Stimulated activated naive CD8-positive, alpha-beta T cell treated with anti-CD3 and anti-CD28 coated beads, Interleukin-15, amount 100 ng/mL, for 72 hours (primary cell): ENCODE measurements at places on chromosomes 6 and 20.

- no peak for DNase-seq
Observed at GRCh38 chr20:61789329-61789728, 276.4 kb downstream of the TAF4 start.

GRCh38 chr6:75114195-75114594, 91.7 kb downstream of the COL12A1 start:
- no peak for DNase-seq

DNA sequence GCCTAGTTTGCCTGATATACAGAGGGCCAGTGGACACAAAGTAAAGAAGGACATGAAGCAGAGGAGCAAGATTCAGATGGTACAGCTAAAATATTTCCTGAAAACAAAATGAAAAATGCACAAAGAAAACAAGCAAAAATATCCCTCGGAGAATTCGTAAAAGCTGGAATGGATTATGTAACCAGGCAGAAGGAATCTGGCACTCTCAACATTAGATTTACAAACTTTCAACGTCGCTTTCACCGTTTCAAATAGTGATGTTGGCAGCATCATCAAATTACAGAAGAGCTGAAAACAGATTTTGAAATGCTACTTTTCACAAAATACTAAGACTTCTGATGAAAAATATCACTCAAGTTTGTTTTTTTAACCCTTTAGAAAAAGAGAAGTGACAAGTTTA, 11.7 kb downstream of the SMLR1 start:
- DNase-seq = no peak

GRCh38 chr6:154440422-154441043, 70.0 kb downstream of the CNKSR3 start:
- DNase-seq = no peak

GRCh38 chr20:36071848-36072247, 82.7 kb upstream of the EPB41L1 start:
- DNase-seq = no peak

DNA sequence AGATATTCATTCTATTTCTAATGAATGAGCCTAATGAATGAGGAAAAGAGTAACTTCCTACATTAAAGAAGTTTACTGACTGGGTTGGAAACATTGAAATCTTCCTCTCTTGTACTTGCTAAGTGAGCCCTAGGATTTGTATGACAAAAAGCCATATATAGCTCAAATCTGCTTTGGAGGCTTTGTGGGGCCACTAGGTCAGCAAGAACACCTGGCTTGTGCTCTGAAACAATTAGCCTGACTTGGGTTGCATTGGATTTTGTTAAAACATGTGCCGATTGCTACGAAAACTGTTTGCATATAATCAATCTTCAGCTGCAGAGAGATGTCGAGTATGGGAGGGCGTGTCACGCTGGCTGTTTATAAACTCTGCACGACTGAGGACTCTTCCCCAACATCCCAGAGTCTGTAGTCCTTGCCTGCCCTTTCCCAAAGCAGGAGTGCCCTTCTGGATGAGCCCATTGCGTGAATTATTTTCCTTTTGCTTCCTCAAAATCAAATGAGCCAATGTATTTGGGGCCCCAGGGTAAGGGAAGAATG, 684.8 kb downstream of the DHX35 start:
- DNase-seq = no peak

- DNase-seq = no peak
Observed at GRCh38 chr6:124659427-124659826, 302.8 kb upstream of the RNF217 start.

DNA sequence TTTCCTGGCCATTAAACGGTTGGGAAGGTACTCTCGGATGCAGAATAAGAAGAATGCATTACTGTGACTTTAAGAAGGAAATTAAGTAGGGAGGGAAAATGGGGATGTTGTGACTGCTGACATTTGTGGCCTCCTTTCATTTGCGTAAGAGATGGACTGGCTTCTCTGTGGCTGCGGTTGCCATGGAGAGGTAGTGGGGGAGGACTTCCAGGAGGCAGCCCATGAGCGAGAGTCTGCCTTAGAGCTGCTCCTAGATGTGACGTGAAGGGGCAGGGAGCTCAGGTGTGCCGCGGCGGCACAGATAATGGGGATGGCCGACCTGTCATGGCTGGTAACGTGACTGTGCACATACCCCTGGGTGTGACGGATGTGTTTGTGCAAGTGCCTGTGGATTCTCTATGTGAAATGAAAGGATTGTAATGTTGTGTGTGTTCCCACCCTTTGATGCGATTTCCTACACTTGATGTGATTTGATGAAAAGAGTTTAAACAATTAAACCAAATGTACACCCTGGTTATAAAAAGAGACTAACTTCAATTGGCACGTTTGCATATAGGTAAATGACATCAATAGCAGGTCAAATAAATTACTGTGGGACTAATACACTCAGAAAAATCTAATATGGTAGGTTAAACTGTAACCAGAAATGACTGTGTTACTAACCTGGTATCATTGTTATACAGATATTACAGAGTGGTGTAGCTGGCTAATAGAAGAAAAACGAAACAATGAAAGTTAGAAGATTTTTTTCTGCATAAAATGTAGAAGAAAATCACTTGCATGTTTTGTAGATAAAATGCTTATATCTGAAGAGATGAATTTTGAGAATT, 48.9 kb downstream of the HIVEP1 start:
- DNase-seq = peak; percentile 87

DNA sequence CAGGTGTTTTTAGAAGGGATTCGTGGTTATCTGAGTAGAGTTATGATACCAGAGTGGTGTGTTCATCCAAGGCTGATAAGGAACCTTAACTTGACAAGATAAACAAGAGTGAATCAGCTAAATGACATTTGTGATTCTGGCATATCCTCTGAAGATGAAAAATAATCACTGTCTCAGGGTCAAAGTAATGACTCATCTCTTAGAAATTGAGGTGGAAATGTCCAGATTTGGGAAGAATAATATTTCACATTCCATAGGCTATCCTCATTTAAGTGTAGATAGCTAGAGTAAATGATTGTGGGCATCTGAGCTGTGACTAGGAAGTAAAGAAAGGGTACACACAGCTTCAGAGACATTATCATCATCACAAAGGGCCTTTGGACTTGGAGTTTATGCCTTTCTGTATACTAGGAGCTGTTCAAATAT, 255.7 kb downstream of the GJA1 start:
- no peak for DNase-seq

DNA sequence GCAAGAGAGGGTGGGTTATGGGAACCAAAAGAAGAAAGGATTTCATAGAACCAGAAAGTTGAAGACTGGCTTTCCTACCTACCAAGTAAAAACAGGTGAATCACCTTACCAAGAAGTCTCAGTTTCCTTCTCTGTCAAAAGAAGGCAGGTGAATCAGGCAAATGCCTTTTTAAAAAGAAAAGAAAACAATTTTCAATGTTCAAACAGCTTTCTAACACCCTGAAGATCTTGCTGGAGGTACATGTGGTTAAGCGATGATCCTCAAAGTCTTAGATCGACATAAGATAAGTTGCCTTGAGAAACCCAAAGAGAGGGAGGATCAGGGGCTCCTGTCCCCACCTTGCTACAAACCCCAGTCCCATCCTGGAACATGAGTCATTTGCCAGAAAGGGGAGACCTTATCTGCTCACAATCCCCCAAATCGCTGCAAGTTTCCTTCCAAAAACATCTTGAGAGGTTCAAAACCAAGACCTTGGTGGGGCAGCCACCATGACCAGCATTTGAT, 71.6 kb downstream of the NFATC2 start:
- peak; percentile 15 for DNase-seq

- peak; percentile 40 for DNase-seq
Observed at GRCh38 chr20:47493175-47493962, 8.3 kb upstream of the NCOA3 start.

GRCh38 chr6:169915769-169916550, 164.5 kb downstream of the ERMARD start:
- DNase-seq = no peak

- no peak for DNase-seq
Observed at GRCh38 chr20:19991308-19991707, 25.9 kb upstream of the NAA20 start.

- no peak for DNase-seq
Observed at GRCh38 chr6:34129753-34130152, 16.1 kb downstream of the GRM4 start.

- no peak for DNase-seq
Observed at GRCh38 chr6:167722634-167723309, 103.9 kb upstream of the AFDN start.
